ENCODE measurements at places on chromosomes 16 and 17.

- DNase-seq: no peak
Observed at GRCh38 chr17:79843816-79844800, 4.9 kb upstream of the CBX4 start.

DNA sequence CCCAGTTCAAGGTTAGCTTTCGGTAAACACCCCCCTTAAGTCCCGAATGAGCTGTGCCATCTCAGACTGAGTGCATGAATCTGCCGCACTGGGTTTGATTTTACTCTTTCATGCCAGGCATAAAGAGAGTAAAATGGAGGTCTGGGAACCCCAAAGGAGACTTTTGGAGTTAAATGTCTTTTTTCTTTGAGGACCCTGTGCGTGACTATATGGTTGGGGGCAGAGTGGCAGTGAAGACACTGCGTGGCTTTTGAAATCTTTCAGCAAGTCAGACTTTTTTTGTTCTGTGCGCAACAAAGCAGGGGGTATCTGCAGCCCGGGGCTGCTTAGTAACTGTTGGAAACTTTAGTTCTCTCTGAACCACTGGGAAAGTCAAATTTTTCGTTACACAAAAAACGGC lies 392.9 kb upstream of the SALL1 start:
- DNase-seq: no peak

DNA sequence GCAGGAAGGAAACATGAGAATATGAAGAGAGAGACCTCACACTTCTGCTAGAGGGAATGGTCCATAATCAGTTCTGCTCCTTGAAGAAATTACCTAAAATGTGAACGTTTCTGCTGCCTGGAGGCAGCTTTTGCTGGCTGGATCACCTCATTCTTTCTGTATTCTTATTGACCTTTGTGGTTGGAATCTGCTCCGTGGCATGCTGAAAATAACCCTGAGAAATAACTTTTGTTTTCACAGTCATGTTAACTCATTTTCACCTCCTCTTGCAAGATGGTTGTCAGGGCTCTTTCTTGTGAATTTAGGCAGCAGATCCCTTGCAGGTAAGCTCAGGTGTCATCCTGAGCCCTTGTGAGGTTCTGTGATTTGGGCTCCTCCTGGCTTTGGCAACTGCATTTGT lies 70.2 kb downstream of the IRF8 start:
- DNase-seq: no peak

DNA sequence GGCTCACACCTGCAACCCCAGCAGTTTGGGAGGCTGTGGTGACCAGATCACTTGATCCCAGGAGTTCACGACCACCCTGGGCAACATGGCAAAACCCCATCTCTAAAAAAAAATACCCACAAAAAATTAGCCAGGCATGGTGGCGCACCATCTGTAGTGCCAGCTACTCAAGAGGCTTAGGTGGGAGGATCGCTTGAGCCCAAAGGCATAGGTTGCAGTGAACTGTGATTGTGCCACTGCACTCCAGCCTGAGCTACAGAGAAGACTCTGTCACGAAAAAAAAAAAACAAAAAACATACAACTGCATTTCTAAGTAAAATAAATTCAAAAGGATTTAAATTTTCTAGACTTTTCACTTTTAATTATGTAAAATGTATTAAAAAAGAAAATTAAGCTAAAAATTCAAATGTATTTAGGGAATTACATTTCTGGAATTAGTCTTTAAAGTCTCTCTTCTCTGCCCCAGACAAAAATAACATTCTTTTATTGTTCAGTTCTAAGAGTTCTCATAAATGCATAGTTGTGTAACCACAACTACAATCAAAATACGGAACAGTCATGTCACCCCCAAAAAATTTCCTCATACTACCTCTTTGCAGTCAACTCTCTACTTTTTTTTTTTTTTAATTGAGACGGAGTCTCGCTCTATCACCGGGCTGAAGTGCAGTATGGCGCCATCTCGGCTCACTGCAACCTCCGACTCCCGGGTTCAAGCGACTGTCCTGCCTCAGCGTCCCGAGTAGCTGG lies 14.1 kb downstream of the FAM222B start:
- no peak for DNase-seq

DNA sequence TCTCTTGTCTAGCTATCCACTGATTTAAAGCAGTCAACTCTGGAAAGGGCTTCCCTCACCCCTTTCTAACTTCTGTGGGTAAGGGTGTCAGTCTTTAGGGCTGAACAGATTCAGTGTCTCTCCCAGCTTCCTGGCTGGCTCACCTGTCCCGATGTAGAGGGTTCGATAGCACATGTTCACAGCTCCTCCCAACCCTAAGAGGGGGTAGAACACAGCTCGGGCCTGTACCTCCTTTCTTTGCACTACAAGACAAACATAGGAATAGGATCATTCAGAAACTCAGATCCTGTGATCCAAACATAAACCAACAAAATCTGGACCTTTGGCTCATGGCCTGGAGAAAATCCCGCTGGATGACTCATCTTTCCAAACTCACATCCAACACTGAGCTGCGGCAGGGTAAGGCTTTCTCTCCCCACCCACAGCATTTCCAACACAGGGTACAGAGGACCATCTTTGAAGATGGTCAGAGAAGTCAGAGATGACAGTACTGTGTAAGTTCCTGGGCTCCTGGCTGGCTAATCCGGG lies 5.8 kb upstream of the DHRS13 start:
- no peak for DNase-seq

- DNase-seq: no peak
Observed at GRCh38 chr16:27108051-27108770, 41.5 kb downstream of the C16orf82 start.
